ENCODE measurements at places on chromosomes 2 and 18. TPM values are rescaled to one million over a fixed set of nuclear protein-coding genes. Genes with fewer than 3 reads are reported as not detected.

EFEMP1 gene
- 25.1 TPM for total RNA-seq

ARHGEF4 gene
- 39.9 TPM for total RNA-seq

ERMN gene
- total RNA-seq, result 0.26 TPM

REG3G gene
- total RNA-seq, result 673 TPM

MC2R gene
- not detected for total RNA-seq

GRCh38 chr2:39217192-39217550 is 26.6 kb downstream of the CDKL4 start:
- no peaks in the 10 kb centered on the region for H3K36me3 ChIP-seq
- no peak overlapping the region for H3K4me3 ChIP-seq
- H3K27ac ChIP-seq, result no peak overlapping the region
- no peaks in the 10 kb centered on the region for H3K27me3 ChIP-seq

- no peak for DNase-seq
- H3K27ac ChIP-seq, result no peak overlapping the region
- H3K27me3 ChIP-seq, result no peaks in the 10 kb centered on the region
- H3K4me1 ChIP-seq, result no peaks in the 10 kb centered on the region
- no peak overlapping the region for H3K4me3 ChIP-seq
These were observed 123.8 kb downstream of the RPIA start for GRCh38 chr2:88815282-88815681.

- no peak for DNase-seq
- no peak overlapping the region for H3K4me3 ChIP-seq
- peaks cover 42% of the 10 kb centered on the region for H3K4me1 ChIP-seq
- H3K27ac ChIP-seq, result no peak overlapping the region
These were observed 3.0 kb upstream of the DLX1 start for GRCh38 chr2:172082105-172082943.

- H3K4me1 ChIP-seq, result no peaks in the 10 kb centered on the region
- H3K36me3 ChIP-seq, result no peaks in the 10 kb centered on the region
- no peak overlapping the region for H3K4me3 ChIP-seq
- H3K27ac ChIP-seq, result no peak overlapping the region
These were observed 21.4 kb upstream of the KCNS3 start for GRCh38 chr2:17857021-17857420.

GRCh38 chr18:6752202-6752860 is 22.8 kb downstream of the ARHGAP28 start:
- DNase-seq, result no peak
- peaks cover 4% of the 10 kb centered on the region for H3K4me1 ChIP-seq
- H3K4me3 ChIP-seq, result no peak overlapping the region

- no peak for DNase-seq
- H3K36me3 ChIP-seq, result no peaks in the 10 kb centered on the region
- H3K4me1 ChIP-seq, result no peaks in the 10 kb centered on the region
- H3K27ac ChIP-seq, result no peak overlapping the region
- H3K27me3 ChIP-seq, result no peaks in the 10 kb centered on the region
- no peak overlapping the region for H3K4me3 ChIP-seq
These were observed 138.7 kb downstream of the RAB3GAP1 start for GRCh38 chr2:135190799-135191198.

DNA sequence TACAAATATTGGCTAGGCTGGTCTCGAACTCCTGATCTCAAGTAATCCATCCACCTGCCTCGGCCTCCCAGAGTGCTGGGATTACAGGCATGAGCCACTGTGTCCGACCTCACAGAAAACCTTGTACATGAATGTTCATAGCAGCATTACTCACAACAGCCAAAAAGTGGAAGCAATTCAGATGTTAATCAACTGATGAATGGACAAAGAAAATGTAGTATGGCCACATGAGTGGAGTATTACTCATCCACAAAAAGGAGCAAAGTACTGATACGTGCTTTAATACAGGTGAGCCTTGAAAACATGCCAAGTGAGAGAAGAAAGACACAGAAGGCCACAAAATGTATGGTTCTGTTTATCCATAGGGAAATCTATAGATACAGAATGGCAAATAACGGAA is 20.6 kb downstream of the CEP192 start:
- peaks cover 17% of the 10 kb centered on the region for H3K36me3 ChIP-seq
- no peak for DNase-seq
- no peak overlapping the region for H3K4me3 ChIP-seq
- no peak overlapping the region for H3K27ac ChIP-seq
- peaks cover 7% of the 10 kb centered on the region for H3K4me1 ChIP-seq
- no peaks in the 10 kb centered on the region for H3K27me3 ChIP-seq

- H3K4me3 ChIP-seq, result no peak overlapping the region
- peaks cover 16% of the 10 kb centered on the region for H3K4me1 ChIP-seq
- no peaks in the 10 kb centered on the region for H3K27me3 ChIP-seq
- H3K36me3 ChIP-seq, result no peaks in the 10 kb centered on the region
- no peak for DNase-seq
These were observed 54.1 kb upstream of the HS6ST1 start for GRCh38 chr2:128372621-128373341.

DNA sequence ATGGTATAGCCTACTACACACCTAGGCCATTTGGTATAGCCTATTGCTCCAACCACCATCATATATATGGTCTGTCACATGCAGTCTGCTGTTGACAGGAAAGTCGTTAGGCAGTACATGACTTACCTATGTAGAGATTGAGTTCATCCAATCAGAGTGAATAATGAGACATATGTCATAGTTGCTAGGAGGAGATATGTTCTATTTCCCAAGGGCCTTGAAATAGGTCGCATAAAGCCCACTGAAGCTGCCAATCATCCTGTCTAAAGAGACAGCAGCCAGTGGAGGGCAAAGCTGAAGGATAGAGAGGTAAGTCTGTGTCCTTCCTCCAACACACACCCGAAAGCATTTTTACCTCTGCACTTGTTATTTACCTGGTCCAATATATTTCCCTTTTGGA is 263.4 kb downstream of the PTPRM start:
- no peaks in the 10 kb centered on the region for H3K27me3 ChIP-seq
- H3K4me1 ChIP-seq, result no peaks in the 10 kb centered on the region
- H3K36me3 ChIP-seq, result no peaks in the 10 kb centered on the region

- H3K36me3 ChIP-seq, result no peaks in the 10 kb centered on the region
- H3K27me3 ChIP-seq, result no peaks in the 10 kb centered on the region
- no peak overlapping the region for H3K4me3 ChIP-seq
- no peak overlapping the region for H3K27ac ChIP-seq
These were observed 210.6 kb upstream of the AGAP1 start for GRCh38 chr2:235283246-235283645.

DNA sequence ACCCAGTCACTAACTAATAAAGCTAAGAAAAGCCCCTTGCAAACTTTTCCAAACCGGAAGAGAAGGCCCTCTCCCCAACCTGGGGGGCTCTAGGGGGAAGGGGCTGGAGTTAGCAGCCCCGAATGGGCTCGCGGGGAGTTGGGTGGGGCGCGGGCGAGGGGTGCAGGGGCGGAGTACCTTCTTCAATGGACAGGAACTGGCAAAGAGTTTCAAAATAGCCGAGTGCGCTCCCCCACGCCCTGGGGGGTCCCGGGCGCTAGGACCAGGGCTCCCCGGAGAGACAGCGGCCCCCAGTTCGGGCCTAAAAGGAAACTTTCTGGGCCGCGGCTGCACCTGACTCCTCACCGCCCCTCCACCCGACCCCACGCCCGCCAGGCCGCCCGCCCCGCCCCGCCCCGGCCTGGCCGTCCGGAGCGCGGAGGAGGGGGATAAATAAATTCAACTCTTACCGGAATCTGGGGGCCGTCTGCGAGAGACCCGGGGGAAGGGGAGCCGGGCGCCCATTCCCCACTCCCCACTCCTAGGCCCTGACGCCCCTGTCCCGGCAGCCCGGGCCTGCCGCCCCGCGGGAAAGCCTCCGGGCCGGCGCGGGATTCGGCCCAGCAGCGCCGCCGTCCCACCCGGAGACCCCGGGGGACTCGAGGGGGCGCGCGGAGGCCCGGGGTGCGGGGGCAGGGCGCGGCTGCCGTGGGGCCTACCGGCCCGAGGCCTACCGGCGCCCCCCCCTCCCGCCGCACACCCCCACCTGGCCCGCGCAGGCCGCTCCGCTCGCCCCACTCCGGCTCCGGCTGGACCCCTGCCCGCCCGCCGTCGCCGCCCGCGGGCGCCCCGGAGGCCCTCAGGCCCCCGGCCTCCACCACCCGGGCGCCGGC is 868 bp downstream of the INO80D start:
- H3K4me3 ChIP-seq, result peak overlapping the region; percentile 82
- H3K36me3 ChIP-seq, result no peaks in the 10 kb centered on the region
- H3K4me1 ChIP-seq, result peaks cover 17% of the 10 kb centered on the region
- peak; percentile 43 for DNase-seq

- no peak overlapping the region for H3K4me3 ChIP-seq
- no peak for DNase-seq
- H3K27me3 ChIP-seq, result no peaks in the 10 kb centered on the region
- peaks cover 4% of the 10 kb centered on the region for H3K4me1 ChIP-seq
- no peak overlapping the region for H3K27ac ChIP-seq
These were observed 6.2 kb upstream of the GPR155 start for GRCh38 chr2:174492963-174493431.

DNA sequence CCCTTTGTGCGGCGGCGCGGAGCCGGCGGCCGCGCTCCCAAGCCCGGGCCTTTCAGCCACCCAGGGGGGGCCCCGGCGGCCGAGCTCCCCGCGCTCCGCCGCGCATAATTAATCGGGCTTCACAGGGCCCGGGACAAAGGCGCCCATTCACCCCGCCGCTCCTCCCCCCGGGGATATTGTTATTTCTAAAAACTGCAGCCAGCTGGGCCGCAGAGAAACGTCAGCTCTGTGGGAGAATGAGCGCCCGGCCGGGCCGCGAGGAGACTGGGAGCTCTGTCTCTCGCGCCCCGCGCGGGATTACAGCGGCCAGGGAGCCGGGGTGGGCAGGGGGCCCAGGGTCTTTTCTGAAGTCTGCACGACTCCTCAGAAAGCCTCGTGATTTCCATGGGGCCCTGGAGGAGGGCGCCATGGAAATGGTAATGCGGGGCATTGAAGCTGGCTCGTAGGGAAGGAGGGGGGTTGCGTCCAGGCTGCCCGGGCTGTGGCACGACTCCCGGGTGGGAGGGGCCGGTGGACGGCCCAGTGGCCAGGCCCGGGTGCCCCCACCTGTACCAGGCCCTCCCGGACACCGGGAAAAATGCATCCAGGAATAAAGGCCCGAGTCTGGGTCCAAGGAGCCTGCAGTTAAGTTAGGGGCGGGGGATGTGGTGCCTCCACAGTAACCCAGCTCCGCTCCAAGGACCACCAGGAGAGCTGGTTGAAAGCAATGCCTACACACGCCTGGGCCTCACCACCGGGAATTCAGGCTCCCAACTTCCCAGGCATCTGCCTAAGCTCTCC is 125.3 kb downstream of the ZFP36L2 start:
- H3K4me1 ChIP-seq, result peaks cover 16% of the 10 kb centered on the region
- peak overlapping the region; percentile 87 for H3K27ac ChIP-seq
- H3K27me3 ChIP-seq, result no peaks in the 10 kb centered on the region
- no peaks in the 10 kb centered on the region for H3K36me3 ChIP-seq

GRCh38 chr2:169746240-169746639 is 12.6 kb downstream of the KLHL23 start:
- no peak overlapping the region for H3K4me3 ChIP-seq
- H3K4me1 ChIP-seq, result no peaks in the 10 kb centered on the region
- H3K36me3 ChIP-seq, result no peaks in the 10 kb centered on the region
- no peak overlapping the region for H3K27ac ChIP-seq

GRCh38 chr18:60247103-60247502 is 125.5 kb downstream of the MC4R start:
- no peaks in the 10 kb centered on the region for H3K27me3 ChIP-seq
- no peak for DNase-seq
- H3K4me3 ChIP-seq, result no peak overlapping the region
- no peaks in the 10 kb centered on the region for H3K36me3 ChIP-seq
- H3K4me1 ChIP-seq, result no peaks in the 10 kb centered on the region
- H3K27ac ChIP-seq, result no peak overlapping the region

DNA sequence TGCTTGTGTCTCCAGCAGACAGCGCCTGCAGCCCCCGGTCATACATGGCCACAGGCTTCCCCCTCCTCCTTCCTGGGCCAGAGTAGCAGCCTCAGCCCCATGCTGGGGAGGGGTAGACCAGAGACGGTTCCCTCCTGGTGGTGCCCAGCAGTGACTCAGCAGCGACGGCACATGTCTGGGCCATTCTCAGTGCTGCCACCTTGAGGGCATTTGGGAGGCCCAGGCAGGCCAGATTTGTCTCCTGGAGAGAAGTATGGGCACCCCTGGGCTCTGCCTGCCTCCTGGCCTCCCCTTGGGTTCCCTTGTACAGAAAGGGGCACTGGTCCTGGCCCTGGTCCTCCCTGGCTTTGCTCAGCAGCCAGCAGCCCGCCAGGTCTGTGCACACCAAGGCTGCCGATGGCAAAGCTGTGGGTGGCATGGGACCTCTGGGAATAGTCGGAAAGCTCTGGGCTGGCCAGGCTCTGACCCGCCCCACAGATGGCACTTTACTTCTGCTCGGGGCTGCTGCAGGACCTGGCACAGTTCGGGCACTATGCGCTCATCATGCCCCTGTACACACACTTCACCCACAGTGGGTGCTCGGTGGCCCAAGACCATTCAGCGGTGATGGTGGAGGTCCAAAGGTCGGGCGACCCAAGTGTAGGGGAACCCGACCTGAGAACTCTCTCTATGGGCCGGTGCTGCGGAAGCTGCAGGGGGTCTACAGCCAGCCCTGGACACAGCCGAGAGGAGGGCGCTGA is 11.4 kb upstream of the ALPI start:
- H3K27me3 ChIP-seq, result no peaks in the 10 kb centered on the region
- no peak overlapping the region for H3K4me3 ChIP-seq
- H3K36me3 ChIP-seq, result no peaks in the 10 kb centered on the region

- no peaks in the 10 kb centered on the region for H3K27me3 ChIP-seq
- DNase-seq, result no peak
- no peak overlapping the region for H3K27ac ChIP-seq
- H3K36me3 ChIP-seq, result no peaks in the 10 kb centered on the region
- H3K4me3 ChIP-seq, result no peak overlapping the region
These were observed 250.9 kb downstream of the IRS1 start for GRCh38 chr2:226548732-226549131.

DNA sequence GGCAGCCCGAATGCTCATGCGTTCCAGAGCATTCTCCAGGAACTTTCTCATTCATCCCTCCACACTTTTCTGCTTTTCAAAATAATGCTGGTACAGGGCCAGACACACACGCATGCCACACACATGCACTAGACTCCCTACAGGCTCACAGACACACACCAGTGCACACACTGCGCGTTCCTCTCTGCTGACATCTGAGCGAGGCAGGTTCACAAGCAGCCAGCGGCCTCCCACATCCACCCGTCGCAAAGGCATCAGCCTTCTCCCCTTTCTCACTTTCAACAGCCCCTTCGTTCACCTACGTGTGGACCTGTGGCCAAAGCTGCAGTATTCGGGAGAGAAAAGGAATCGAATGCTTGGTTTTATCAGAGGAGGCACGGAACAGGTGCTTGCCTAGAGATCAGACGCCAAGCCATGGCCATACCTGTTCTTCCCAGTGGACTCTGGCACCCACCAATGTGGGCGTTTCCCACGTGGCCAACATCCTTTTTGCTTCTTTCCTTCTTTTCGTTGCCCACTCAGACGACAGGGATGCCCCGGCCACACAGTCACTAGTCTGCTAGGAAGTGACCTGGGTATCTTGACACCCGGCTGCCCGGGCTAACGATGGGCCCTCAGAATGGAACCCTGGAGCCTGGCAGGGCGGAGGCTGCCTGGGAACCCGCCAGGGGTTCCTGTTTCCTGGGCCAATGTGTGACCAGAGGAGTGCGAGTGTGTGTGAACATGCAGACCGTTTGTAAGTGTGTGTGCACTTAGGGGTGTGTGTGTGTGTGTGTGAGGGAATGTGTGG is 85.8 kb upstream of the ID2 start:
- no peaks in the 10 kb centered on the region for H3K36me3 ChIP-seq
- no peaks in the 10 kb centered on the region for H3K4me1 ChIP-seq
- H3K27ac ChIP-seq, result no peak overlapping the region
- H3K27me3 ChIP-seq, result no peaks in the 10 kb centered on the region

Data from body of pancreas (tissue), 4 donors.